ENCODE measurements at places on chromosomes 7 and 10. TPM values are rescaled to one million over a fixed set of nuclear protein-coding genes. Genes with fewer than 3 reads are reported as not detected.

- no peak for DNase-seq
Measured at GRCh38 chr7:119556436-119556835, 716.5 kb upstream of the KCND2 start.

Gene CPA1
- not detected for total RNA-seq

DNA sequence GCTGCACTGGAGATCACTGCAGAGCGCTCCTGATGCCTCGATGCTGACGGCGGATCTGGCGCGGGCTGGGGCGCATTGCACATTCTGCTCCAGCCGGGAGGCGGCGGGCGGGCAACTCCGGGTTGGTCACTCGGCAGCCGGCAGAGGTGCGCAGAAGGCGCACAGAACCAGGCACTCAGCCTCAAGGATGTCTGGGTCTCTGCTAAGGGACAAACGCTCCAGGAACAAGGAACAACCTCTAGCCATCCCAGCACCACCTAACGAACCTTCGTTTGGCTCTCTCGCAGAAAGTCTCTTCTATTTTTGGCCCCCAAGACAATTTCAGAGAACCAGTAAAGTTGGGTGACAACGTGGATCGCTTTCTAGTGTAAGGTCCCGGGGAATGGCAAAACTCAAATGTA, 254.6 kb downstream of the OTUD1 start:
- DNase-seq = no peak

Gene CYP2C9
- not detected for total RNA-seq

GRCh38 chr10:31972519-31973041, 43.9 kb upstream of the ARHGAP12 start:
- DNase-seq = no peak

DNA sequence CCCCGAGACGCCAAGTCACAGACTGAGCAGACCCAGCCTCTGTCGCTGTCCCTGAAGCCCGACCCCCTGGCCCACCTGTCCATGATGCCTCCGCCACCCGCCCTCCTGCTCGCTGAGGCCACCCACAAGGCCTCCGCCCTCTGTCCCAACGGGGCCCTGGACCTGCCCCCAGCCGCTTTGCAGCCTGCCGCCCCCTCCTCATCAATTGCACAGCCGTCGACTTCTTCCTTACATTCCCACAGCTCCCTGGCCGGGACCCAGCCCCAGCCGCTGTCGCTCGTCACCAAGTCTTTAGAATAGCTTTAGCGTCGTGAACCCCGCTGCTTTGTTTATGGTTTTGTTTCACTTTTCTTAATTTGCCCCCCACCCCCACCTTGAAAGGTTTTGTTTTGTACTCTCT, 215.6 kb downstream of the TCF7L2 start:
- DNase-seq = no peak

DNA sequence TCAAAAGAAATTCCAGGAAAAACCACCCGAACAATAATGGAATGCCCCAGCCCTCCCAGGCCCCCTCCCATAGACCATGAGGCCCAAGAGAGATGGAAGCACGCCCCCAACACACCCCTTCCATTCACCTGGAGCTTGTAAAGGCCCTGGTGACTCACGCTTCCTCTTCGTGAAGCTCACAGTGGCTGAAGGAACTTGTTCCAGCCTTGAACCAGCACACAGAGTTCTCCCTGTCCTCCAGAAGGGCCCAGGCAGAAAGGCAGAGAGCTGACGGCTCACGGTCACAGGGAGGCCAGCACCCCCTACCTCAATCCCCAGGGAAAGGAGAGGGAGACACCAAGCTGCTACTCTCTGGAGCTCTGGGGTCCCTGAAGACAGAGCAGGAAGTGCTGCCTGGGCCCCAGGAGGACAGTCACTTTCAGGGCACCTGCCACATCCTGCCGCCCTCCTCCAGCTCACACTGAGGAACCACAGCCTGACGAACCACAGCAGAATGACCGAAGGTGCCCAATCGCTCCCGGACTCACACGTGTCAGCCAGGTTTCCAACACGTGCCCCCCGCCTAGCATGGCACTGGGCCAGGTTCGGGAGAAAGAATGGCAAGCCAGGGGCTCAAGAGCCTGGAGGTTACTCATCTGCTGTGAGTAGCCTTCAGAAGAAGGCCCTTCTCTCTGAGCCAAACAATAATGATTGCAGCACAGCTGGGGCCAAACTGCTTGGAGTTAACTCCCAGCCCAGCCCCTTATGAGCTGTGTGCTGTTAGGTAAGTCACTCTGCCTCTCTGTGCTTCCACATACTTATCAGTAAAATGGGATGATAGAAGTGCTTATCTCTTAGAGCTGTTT, 52.8 kb downstream of the DLG5 start:
- peak; percentile 98 for DNase-seq

Gene TMEM270
- total RNA-seq = not detected

DNA sequence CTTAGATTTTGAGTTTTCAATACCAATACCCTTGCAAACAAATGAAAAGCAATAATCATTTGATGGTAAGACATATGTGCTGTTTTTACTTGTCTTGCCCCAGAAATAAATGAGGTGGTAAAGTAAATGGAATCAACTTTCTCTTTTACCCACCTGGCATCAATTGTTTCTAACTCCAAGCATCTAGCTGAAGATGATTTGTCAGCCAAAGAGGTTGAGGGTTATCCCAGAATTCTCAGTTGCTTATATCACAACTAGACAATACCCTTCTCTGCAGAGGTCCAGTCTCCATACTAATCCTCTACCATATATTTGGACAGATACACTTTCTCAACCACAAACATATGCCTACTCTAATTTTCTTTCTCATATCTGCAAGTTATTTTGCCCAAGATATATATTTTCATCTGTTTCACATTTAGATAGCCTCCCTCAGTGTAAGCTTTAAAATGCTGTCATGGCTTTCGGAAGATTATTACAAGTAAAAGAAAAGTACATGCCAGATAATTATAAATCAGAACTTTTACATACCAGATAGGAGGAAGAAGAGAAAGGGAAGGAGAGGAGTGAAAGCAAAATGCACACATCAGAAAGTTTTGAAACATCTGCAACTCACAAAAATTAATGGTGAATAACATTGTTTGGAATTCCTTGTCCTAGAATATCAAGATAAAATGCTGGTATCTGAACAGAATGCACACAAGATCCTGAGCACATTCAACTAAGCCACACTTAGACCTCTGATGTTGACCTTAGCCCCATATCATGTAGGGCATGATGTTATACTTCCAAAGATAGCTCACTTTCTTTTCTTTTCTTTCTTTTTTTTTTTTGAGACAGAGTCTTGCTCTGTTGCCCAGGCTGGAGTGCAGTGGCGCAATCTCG, 146.6 kb downstream of the REEP3 start:
- no peak for DNase-seq

DNA sequence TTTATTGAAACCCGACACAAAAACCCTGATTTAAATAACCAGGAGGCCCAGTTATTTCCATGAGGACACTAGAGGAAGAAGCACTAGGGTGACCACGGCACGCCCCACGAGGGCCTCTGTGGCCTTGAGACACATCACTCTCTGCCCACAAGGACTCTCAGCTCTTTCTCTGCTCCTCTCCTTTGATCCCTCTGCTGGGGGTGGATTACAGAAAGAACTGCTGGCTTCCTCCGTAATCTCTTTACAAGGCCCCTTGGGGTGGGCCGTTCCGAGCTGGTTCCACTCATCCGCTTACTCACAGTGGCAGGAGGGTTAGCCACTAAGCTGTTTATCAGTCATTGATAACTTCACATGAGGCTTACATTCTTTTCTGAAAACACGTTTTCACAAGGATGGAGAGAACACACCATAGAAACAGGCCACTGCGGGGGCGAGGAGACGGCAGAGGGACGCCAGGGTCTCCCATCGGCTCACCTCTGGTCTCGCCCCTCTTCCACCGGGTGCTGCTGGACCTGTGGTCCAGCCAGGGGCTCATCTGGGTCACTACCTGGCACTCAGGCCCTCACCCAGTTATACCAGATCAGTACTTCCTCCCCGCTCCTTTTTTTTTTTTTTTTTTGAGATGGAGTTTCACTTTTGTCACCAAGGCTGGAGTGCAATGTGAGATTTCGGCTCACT, 17.6 kb upstream of the PFKFB3 start:
- DNase-seq = no peak

Gene CPXM2
- total RNA-seq = not detected

DNA sequence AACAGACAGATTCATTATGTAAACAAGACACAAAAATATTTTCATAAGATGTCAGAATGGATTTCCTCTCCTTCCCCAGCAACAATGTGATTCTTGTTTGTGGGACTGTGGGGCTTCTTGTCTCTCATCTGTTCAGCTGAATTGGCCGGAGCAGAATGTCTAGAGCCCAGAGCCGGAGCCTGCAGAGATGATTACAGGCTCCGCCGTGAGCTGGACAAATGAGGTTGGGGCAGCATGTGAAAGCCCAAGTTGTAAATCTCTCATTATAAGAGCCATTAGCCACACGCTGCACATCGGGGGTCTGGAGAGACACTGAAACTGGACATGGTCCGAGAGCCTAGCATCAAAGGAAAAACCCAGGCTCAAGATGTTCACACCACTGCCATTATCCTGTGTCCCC, 137.0 kb upstream of the ADAM12 start:
- no peak for DNase-seq

Gene AKR1C2
- total RNA-seq = 21.1 TPM

GRCh38 chr10:121804460-121804859, 123.4 kb downstream of the ATE1 start:
- DNase-seq = no peak

Gene PLEKHS1
- total RNA-seq = not detected

- DNase-seq = peak; percentile 30
Measured at GRCh38 chr7:110204527-110204926, 886.4 kb upstream of the LRRN3 start.

DNA sequence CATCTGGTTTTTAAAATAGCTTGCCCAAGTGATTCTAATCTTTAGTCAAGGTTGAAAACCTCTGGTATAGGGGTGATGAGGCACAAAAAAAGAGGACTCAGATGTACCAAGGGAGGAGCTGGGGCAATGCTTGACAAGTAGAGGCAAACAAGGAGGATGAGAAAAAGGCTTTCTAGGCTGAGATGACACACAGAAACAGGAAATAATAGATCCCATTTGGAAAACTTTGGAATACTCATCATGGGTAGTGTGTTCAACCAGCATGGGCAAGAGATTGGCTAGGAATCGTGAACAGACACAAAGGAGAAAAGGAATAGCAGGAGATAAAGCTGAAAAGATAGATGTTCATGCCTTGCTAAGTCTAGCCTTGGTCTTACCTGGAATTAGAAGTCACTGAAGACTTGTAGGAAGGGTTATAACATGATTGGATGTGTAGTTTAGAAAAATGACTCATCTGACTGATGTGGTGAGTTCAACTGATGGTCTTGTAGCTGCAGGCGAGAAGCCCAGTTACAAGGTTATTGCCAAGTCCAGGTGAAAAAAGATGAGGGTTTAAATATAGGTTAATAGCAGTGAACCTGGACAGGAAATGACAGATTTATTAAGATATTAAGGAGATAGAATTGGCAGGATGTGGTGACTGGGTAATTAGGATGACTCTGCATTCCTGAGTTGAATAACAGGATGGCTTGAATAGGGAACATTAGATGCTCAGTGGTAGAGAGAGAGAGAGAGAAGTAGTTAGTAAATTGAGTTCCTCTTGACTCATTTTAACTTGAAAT, 214.0 kb upstream of the LRGUK start:
- peak; percentile 24 for DNase-seq

GRCh38 chr10:64659311-64659710, 1138.1 kb downstream of the REEP3 start:
- no peak for DNase-seq

- DNase-seq = no peak
Measured at GRCh38 chr10:133454204-133454893, 604 bp downstream of the SCART1 start.

GRCh38 chr7:105682341-105683060, 101.2 kb upstream of the EFCAB10 start:
- DNase-seq = no peak

- DNase-seq = no peak
Measured at GRCh38 chr10:28300027-28300426, 2.8 kb downstream of the MPP7 start.

GRCh38 chr10:75634947-75635346, 203.5 kb downstream of the LRMDA start:
- DNase-seq = no peak

DNA sequence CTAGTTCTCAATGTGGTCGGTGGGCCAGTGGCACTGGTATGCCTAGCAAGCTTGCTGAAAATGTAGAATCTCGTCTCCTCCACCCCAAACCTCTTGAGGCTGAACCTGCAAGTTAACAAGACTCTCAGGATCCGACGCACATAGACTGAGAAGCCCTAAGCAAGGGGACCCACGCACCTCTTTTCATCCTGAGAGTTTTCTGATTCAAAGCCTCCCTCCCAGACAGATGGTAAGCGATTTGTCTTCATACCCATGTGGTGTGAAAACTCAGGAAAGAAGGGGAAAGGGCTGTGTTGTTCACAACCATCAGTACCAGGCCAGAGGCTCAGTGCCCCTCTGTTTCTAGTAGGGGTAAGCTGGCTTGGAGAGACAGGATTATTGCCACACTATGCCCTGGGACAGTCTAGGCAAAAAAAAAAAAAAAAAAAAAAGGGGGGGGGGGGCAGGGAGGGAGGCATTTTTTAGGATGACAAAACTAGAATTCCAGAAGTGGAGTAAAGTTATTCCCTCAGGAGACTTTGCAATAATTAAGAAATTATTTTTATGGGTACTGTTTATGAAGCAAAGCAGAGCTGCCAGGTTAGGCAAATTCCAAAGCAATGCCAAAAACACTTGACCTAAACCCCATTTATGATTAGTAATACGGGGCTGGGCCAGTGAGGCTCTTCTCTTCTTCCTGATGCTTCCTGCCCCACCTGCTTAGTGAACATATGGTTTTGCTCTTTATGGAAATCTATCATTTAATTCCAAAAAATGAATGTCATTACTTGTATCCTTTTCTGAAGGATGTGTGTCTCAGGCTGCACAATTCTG, 117.6 kb upstream of the PDLIM1 start:
- DNase-seq = peak; percentile 63

Gene LIPJ
- total RNA-seq = not detected

Gene KIF20B
- 33.7 TPM for total RNA-seq

DNA sequence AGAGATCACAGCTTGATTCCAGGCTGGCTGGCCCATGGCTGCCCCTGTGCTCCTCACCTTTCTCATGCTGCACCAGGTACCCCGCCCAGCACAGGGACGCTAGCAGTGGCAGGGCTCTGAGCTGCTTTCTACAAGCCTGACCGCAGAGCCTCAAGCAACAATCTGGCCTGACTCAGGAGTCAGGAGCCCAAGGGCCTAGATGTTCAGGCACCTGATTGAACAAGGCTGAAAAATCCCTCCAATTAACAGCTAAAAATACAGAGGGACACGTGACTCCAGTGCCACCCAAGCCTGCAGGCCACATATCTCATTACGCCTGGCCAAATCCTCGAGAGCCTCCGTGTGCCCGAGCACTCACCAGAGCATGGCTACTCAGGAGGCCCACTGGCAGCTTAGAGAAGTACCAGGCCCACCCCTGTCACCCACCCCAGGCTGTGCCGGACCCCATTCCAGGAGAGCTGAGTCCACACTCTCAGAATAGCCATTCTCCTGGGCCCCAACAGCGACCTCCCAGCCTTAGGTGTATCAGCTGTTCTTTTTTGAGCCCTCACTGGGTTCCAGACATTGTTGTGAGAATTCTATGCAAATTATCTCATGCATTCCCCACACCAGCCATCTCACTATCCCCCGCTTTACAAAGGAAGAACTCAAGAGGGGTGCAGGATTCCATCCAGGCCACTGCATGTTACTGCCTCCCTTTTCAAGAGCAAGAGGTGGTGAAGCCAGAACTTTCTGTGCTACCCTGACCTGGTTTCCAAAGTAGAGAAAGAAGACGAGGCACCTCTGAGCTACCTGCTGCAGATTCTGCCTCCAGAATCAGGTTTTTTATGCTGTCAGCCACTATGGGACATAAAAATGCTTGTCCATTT, 98.3 kb downstream of the COL13A1 start:
- no peak for DNase-seq

Gene ENTPD1
- total RNA-seq = not detected

- DNase-seq = peak; percentile 97
Measured at GRCh38 chr10:44978570-44979280, at the start of gene DEPP1. Gene DEPP1 (minus strand): TSS chr10:44978809. CDS start chr10:44978030, 779 bp downstream.
